Left ventricle myocardium inferior (tissue), 1 donor: ENCODE measurements at places on chromosomes 7 and 10. TPM values are rescaled to one million over a fixed set of nuclear protein-coding genes. Genes with fewer than 3 reads are reported as not detected.

Gene C10orf120
- total RNA-seq, result not detected

Gene INSYN2A
- total RNA-seq, result not detected

Gene UPK3BL2
- 2.9 TPM for total RNA-seq

Gene SAP25
- 1.1 TPM for total RNA-seq

Gene PAPOLB
- total RNA-seq, result 0.05 TPM

Gene ZNF425
- total RNA-seq, result 0.58 TPM

Gene FGFR2
- total RNA-seq, result 0.36 TPM

Gene NIPSNAP2
- 357 TPM for total RNA-seq

Gene PFKFB3
- total RNA-seq, result 14.1 TPM

Gene UNCX
- not detected for total RNA-seq

Gene ZNF438
- 13.2 TPM for total RNA-seq

Gene GPR22
- total RNA-seq, result 23.0 TPM

Gene UCN3
- total RNA-seq, result not detected

Gene VSTM2A
- not detected for total RNA-seq

Gene DOCK1
- total RNA-seq, result 16.8 TPM

Gene ZKSCAN5
- 6.0 TPM for total RNA-seq

Gene EIF5AL1
- total RNA-seq, result 0.05 TPM

Gene GCK
- total RNA-seq, result 0.49 TPM

Gene TBC1D12
- 4.4 TPM for total RNA-seq

Gene CYP3A7
- not detected for total RNA-seq

Gene SEMA3E
- 0.27 TPM for total RNA-seq

Gene EN2
- 0.11 TPM for total RNA-seq
